ENCODE measurements at places on chromosomes 6 and 20.

DNA sequence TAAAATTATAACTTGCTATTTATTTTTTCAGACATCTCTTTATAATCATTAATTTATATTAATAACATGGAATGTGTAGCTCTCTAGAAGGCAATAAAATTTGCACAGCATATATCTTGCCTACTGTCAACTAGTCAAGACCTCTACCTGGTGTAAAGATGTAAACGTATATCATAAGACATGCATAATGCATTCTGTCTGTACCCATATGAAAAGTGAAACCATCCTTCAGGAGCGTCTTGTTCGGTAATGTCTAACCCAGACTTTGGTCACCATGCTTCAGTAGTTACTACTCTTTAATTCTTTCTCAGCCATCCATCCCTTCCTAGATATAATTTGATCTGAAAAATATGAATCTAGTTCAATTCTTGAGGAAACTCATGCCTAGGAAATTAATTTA is 21.0 kb downstream of the CEP43 start:
- no peak for DNase-seq

DNA sequence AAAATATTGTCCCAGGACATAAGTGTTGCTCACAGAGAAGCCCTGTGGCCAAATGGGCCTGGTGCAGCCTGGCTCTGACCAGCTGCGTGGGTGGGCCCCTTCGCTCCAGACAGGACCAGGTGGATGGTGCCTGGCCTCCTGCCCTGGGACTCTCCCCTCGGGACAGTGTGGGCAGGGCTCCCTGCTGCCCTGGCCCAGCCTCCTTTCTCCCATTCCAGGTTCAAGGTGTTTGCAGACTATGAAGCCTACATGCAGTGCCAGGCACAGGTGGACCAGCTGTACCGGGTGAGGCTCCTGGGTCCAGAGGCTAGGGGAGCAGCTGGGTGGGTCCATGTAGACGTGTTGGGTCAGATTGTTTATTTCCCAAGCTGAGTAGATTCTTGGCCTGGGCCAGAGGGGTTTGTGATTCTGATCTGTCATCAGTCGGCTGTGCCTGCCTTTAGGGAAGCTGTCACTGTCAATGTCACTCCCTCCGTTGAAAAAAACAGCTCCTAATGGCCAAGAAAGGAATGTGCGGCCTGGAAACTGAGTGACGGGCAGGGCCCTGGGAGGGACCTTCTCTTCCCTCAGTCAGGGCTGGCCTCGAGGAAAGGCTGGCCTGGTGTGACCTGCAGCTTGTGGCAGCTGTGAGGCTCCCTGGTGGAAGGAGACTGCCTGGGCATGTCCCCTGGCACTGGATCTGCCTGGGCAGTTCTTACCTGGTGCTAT is 47.7 kb downstream of the PYGB start:
- peak; percentile 78 for DNase-seq

DNA sequence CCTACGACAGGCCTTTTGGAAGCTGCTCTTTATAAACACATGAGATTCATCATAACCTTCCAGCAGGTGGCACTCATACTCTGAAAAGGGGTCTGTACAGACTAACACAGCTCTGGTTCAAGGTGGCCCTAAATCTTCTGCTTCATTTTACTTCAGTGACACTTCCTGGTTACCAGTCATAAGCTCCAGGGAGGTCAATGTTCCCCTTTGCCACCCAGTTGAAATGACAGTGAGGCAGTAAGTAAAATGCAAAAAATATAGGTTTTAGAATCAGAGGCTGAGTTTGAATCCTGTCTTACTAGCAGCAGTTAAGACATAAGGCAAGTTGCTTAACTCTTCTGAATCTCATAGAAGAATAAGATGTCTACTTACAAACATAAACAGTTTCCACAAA is 132.8 kb downstream of the CDK19 start:
- DNase-seq = no peak

DNA sequence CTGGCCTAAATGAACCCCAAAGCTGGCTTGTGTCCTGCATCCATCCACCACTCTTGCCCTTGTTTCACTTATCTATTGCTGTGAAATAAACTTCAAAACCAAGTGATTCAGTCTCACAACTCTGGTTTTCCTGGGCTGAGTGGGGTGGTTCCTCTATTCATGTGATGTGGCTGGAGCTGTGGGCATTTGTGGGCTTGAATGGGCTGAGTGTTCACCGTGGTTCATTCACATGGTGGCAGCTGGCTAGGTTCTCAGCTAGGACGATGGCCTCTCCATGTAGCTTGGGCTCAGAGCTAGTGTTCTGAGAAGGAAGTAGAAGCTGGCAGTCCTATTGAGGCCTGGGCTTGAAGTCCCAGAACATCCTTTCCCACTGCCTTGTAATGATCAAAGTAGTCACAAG is 30.4 kb downstream of the FKBP1A start:
- no peak for DNase-seq

GRCh38 chr6:28865401-28866204 is 58.2 kb downstream of the TRIM27 start:
- no peak for DNase-seq

DNA sequence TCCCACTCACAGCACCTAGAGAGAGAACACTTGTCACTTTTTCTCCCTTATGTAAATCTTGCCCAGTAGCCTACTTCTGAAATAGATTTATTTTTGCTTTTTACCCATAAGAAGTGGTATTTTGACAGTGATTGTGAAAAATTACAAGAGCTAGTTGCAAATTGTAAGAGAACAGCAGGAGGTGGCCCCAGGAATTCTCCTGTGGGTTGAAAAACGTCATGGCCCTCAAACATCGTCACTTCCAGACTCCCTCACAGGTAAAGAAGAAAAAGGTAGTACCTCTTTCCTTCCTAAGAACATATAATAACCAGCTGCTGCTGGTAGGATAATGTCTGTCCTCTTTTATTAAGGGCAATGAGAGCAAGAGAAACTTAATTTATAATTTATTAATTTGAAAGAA is 69.5 kb upstream of the LAMP5 start:
- no peak for DNase-seq

- no peak for DNase-seq
Measured at GRCh38 chr6:155126727-155127439, 131.8 kb downstream of the TIAM2 start.

DNA sequence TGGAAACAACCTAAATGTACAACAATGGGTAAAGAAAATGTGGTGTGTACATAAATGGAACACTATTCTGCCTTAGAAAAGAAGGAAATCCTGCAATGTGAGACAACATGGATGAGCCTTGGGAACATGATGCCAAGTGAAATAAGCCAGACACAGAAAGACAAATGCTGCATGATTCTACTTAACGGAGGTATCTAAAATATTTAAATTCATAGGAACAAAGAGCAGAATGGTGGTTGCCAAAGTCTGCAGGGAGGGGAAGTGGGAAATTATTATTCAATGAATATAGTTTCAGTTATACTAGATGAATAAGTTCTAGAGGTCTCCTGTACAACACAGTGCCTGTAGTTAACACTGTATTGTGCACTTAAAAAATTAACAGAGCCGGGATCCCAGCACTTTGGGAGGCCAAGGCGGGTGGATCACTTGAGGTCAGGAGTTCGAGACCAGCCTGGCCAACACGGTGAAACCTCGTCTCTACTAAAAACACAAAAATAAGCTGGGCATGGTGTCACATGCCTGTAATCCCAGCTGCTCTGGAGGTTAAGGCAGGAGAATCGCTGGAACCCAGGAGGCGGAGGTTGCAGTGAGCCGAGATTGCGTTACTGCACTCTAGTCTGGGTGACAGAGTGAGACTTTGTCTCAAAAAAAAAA is 71.4 kb upstream of the SNX9 start:
- no peak for DNase-seq

DNA sequence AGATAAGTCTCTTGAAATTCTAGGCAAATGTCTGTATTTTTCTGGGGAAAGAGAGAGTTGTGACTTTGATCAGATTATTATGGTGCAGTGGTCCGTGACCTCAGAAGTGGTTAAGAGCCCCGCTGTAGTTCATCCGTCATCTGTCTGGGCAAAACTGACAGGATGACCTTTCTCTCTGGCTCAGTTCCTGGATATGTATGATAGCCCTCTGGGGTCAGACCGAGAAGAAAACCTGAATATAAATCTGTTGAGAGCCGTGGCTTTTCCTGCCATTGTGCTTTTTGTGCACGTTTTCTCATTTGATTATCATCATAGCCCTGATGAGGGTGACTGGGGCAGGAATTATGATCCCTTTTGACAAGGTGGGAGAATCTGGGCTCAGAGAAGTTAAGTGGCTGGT is 26.5 kb downstream of the GHRH start:
- no peak for DNase-seq

DNA sequence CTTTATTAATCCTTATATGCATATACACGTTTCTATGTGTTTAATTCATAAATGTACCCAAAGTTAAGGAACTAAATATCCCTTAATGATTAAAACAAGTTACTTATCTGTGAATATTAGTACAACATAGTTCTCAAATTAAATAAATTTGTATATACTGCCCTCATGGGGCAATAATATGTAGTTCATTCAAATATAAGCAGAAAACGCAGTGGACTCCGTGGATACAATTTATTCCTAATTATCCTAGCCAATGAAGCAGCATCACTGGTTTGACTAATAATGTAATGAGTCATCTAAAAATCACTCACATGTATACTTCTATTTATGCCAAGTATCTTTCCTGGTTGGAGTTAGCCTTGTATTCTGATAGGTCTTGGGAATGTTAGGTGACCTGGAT is 111.6 kb downstream of the TBC1D32 start:
- no peak for DNase-seq

DNA sequence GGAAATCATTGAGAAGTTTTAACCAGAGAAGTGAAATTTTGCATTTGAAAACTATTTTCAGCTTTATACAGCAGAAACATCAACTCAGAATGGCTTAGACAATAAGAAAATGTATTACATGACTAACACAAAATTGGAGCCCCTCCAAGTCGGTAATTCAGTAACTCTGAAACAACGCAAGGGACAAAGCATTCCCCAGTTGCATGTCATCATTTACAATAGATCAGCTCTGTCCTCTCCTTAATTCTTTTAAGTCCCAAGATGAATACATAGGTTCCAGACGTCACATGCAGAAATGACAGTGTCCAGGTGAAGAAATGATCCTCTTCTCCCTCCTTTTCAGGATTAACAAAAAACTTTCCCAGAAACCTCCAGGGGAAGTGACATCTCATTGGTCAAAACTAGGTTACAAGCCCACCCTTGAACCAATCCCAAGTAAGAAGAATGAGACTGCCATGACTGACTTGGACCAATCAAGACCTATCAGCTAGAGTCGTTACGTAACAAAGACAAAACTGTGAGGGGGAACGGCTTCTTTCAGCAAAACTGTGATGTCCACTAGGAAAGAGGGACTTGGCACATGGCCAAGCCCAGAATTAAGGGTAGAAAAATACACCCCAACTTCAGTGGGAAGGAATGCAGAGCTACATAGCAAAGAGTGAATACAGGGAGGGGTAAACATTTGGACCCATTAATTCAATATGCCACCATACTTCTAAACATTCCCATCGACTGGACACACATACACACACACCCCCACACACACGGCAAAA is 149.8 kb upstream of the PRND start:
- DNase-seq = no peak

DNA sequence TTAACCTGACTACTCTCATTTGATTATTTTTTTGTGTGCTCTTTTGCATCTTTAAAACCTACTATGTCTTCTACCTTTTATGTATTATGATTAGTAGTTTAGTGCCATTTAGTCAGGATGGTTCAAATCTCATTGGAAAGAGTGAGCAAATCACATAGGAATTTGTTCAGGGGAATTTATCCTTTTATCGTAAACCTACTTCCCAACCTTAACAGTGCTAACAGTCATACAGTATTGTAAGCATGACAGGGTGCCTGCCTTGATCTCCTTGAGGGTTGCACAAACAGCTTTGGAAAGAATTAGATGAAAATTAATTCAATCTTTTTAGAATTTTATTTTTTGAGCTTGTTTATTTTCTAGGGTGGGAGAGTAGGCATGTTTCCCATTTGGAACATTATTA is 18.3 kb downstream of the RNF8 start:
- DNase-seq = no peak

DNA sequence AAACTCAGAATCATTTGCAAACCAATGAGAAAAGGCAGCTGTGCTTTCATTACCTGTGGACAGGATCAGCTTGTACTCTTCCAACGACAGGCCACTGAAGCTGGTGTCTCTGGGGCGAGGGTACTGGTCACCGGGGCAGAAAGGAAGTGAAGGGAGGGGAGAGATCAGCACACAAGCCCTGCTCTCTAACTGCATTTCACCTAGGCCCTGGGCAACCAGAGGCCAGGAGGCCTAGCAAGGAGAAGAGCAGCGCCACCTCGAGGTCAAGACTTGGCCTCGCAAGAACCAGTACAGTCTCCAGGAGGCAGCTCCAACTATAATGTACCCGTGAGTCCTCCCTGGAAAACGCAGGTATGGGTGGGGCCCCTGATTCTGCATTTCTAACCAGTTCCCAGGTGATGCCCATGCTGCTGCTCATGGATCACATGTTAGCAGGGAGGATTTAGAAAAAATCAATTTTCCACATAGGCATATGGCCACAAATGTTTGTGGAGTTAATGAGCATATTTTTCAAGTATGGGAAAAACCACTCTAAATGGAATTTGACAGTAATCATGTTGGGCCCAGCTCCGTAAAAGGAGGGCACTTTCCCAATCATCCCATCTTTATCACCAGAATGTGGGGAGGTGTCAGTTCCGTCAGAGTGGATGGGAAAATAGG is 11.0 kb downstream of the UQCC2 start:
- peak; percentile 76 for DNase-seq

DNA sequence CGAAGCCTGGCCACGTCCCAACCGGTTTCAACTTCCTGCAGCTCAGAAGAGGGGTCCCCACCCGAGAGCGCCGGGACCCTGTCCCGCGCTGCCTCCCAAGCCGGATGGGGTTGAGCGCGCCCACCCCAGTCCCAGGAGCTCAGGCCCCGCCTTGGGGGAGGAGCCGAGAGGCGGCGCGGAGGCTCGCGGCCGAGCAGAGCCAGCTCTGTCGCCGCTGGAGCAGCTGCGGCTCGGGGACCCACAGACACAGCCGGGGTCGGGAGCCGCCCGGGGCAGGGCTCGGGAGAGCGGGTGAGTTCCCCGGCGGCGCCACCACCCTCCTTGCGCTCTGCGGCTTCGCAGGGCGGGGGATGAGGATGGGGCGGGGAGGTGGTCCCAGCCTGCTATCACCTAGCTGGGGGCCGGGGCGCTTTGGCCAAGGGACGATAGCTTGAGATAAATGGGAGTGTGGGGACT is at the start of gene PPP1R16B:
PPP1R16B (plus strand) TSS at position 196 of the 456 bp plus-strand sequence. CDS start 30,229 bp downstream, outside the sequence.
- peak; percentile 71 for DNase-seq

- DNase-seq = no peak
Measured at GRCh38 chr6:110338820-110339470, 19.2 kb downstream of the METTL24 start.
